ENCODE measurements at places on chromosomes 6 and 20.
A peak's percentile ranks its signal among the peaks of the same experiment; 100 is the strongest.

GRCh38 chr6:108118810-108119768 is 44.5 kb upstream of the OSTM1 start:
- no peak for DNase-seq

GRCh38 chr6:17022604-17023003 is 79.2 kb upstream of the STMND1 start:
- DNase-seq = no peak

DNA sequence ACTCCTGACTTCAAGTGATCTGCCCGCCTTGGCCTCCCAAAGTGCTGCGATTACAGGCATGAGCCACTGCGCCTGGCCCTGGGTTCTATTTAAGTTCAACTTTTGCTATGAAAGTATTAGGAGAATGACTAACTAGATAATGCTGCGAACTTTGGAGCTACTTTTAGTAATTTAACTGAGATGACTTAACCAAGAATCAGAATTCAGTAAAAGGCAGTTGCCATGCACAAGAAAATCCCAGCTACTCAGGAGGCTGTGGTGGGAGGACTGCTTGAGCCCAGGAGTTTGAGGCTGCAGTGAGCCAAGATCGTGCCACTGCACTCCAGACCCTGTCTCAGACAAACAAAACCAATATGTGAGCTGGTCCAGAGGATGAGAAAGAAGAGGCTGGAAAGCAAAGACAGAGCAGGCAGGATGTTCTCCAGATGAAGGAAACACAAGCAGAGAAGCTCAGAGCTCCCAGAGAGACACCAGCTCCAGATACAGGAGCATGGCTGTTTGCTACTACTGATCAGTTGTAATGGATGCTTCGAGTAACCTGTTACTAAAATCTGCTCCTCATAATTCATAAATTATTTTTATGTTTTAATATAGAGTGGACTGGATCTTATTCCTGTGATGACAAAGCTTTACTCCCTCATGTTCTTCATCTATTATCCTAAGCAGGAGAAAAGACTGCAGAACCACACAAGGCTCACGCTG is 23.9 kb downstream of the ZNF217 start:
- no peak for DNase-seq

GRCh38 chr6:72461144-72461543 is 160.7 kb upstream of the KCNQ5 start:
- no peak for DNase-seq

- DNase-seq = peak; percentile 39
These were observed 106.2 kb downstream of the JPH2 start for GRCh38 chr20:44080646-44081267.

DNA sequence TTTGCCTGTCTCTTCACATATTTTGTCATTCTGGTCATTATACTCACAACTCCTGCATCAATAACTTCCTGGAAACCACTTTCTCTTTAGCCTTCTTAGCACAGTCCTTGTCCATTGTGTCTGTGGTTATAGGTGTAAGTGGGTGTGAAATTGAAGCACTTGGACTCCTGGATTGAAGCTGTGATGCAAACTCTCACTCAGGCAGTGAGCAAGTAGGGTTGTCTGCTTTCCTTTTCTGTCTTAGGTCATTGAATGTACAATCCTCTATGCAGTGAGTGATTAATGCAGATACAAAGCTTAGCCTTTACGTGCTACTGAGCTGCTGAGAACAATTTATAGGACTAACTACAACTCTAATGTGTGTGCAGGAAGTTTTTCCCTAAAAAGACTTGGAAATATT is 54.8 kb downstream of the ADGRB3 start:
- no peak for DNase-seq

DNA sequence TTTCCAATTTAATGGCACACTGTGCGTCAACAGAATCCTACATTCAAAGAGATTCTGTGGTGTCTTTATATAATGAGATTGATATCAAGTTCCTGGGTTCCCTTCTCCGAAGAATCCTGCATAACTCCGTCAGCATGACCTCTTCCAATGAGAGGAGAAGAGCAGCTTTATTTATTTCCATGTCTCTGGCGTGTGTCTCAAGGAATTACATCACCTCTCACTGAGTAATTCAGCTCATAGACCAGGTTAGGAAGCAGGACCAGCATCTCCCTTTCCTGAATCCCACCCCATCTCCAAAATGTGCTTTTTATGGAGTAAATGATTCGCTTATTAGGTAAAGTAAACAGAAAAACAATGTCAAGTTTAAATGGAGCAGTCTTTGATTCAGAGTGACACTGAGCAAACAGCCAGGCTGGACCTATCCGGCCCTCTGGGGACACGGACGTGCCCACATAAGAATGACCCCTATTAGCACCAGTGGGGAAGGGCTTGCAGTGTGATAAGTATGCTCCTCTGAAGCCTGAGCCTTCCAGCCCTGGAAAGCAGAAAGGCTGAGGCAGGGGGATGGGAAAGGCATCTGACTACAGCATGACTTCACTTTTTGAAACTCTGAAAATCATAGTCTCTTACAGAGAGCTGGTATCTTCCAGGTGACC is 165.2 kb downstream of the CLIC5 start:
- no peak for DNase-seq

GRCh38 chr6:92428448-92428847 is 990.9 kb downstream of the EPHA7 start:
- no peak for DNase-seq

DNA sequence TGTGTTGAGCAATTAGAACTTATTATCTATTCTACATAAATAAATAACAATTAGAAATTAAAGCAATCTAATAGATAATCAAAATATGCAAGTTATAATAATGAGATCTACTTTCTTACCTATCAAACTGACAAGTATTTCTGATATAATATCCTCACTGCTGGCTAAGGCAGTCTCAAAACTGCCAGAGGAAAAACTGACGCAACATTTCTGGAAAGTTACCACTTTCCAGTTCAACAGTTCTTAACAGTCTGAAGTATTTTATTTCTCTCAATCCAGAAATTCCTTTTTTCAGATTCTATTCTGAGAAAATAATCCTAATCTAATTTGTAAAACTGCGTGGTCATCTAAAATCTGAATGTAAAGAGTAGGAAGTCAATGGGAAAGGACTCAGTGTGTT is 121.0 kb downstream of the TRDN start:
- DNase-seq = no peak

DNA sequence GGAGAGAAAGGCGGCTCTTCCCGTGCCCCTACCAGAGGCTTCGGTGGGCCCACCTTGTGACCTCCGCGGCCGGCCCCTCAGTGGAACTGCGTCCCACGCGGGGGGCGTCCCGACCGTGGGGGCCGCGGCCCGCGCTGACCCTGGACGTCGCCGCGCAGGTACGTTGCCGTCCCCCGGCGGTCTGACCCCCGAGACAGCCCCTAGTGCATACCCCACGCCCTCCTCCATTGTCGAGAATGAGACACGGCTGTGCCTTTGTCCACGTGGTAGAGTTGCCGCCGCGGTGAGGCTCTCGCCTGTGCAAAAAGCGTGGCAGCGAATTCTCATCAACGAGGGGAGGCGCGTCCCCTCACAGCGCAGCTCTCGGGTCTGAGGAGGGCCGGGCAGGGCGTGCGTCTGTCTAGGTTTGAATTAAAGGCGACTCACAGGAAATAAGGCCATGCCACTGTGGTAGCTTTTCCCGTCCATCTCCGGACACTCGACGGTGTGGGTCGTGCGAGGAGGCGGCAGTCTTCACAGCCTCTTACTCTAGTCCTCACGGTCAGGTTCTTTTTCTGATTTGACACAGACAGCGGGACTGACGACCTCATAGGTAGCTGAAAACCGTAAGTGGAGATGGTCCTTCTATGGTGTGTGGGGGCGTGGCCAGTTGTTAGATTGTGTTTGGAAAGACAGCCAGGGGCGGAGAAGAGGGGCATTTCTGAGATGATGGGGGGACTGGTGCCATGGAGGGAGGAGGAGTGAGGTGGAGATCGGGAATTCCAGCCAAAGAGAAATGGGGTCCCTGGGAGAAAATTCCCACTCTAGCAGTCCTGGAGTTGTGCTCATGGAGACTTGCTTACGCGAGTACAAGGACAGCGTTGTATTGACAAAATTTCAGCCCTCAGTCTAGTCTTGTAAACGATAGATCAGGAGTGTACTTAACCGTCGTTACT is 580 bp downstream of the NXT1 start:
- DNase-seq = no peak

- no peak for DNase-seq
These were observed 8.3 kb downstream of the B4GALT5 start for GRCh38 chr20:49705358-49705757.

- no peak for DNase-seq
These were observed 108.2 kb upstream of the NFATC2 start for GRCh38 chr20:51650685-51651134.

GRCh38 chr6:38191418-38191817 is 371.9 kb downstream of the ZFAND3 start:
- DNase-seq = no peak

All from cerebellar nuclear complex (tissue), 1 donor.